ENCODE measurements at places on chromosomes 5 and 9. TPM values are rescaled to one million over a fixed set of nuclear protein-coding genes. Genes with fewer than 3 reads are reported as not detected.
A peak's percentile ranks its signal among the peaks of the same experiment; 100 is the strongest.

Gene HSPA9
- 82.4 TPM for polyA plus RNA-seq

Gene TMEM252
- polyA plus RNA-seq = not detected

Gene SUSD3
- polyA plus RNA-seq = 10.5 TPM

DNA sequence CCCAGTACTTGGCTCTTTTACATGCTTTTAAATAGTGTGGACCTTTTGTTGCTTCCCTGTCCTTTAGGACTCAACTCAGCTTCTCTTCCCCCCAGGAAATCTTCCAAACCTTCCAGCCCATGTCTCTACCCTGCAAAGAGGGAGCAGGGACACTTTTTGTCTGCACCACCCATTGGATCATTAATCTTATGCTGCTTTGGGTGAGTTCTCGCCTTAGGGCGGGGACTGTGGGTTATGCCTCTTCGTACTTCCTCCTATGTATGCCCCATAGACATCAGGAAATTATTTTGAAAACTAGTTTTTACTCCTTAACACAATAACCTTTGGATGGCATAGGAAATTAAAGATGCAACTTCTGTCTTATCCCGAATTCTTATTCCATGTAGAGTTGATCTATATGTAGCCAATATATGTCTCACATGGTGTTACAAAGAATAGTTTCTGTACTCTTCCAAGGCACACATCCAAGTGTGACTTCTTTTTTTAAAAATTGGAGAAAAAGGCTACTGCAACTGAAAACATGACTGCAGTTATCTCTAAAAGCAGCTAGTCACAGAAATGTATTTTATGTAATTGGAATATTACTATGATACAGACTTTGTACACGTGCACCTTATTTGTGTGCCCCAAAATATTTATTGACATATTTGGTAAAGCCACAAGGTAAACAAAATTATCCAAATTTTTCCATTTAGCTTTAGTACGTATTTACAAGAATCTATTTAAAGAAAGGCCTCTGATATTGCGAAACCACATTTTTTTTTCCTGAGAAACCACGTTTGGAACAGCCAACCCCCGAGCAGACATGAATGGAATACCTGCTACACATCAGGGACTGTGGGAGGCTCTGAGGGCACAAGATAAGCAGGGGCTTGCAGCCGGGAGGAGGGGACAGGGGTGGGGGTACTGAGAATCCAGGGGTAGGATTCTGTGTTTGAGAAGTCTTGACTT is 133.6 kb downstream of the WDR41 start:
- H3K27me3 ChIP-seq = no peaks in the 10 kb centered on the region
- H3K36me3 ChIP-seq = no peaks in the 10 kb centered on the region
- no peak overlapping the region for H3K4me3 ChIP-seq

DNA sequence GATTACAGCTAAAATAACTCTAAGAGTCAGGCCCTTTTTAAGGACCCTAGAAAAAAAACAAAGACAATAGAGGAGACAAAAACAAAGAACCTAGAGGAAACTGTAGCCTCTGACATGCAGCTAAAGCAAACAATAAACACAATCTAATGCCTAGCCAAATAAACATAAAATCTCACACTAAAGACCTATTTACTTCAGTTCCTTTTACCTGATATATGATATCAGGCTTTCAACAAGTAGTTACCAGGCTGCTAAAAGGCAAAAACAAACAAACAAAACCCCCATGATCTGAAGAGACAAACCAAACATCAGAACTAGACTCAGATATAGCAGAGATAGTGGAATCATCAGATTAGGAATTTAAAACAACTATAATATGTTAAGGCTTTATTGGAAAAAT is 226.5 kb upstream of the POU5F2 start:
- no peaks in the 10 kb centered on the region for H3K27me3 ChIP-seq
- H3K4me3 ChIP-seq = no peak overlapping the region
- no peaks in the 10 kb centered on the region for H3K4me1 ChIP-seq
- H3K27ac ChIP-seq = no peak overlapping the region

GRCh38 chr5:173016598-173017046 is 33.1 kb downstream of the ATP6V0E1 start:
- no peak for DNase-seq

DNA sequence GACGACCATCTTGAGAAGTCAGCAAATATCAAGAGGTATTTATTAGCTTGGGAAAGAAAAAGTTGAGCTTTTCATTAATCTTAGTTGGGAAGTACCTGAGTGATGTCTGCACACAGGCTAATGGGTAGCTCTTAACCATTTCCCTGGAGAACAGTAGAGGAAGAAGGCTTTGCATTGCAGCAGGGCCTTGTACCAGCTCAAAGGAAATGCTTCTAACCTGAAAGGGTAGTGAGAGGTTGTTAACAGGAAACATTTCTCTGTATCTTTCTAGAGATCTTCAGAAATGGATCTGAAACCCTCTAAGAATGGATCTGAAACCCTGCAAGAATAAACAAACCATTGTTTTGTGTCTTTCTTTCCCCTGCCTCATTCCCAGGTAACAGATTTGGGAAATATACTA is 393.3 kb downstream of the PLK2 start:
- DNase-seq = no peak
- no peaks in the 10 kb centered on the region for H3K4me1 ChIP-seq
- no peaks in the 10 kb centered on the region for H3K36me3 ChIP-seq

- H3K27ac ChIP-seq = no peak overlapping the region
- no peak for DNase-seq
- no peak overlapping the region for H3K4me3 ChIP-seq
- peaks cover 47% of the 10 kb centered on the region for H3K36me3 ChIP-seq
- H3K27me3 ChIP-seq = no peaks in the 10 kb centered on the region
These were observed 38.4 kb downstream of the PRRC1 start for GRCh38 chr5:127555826-127556225.

DNA sequence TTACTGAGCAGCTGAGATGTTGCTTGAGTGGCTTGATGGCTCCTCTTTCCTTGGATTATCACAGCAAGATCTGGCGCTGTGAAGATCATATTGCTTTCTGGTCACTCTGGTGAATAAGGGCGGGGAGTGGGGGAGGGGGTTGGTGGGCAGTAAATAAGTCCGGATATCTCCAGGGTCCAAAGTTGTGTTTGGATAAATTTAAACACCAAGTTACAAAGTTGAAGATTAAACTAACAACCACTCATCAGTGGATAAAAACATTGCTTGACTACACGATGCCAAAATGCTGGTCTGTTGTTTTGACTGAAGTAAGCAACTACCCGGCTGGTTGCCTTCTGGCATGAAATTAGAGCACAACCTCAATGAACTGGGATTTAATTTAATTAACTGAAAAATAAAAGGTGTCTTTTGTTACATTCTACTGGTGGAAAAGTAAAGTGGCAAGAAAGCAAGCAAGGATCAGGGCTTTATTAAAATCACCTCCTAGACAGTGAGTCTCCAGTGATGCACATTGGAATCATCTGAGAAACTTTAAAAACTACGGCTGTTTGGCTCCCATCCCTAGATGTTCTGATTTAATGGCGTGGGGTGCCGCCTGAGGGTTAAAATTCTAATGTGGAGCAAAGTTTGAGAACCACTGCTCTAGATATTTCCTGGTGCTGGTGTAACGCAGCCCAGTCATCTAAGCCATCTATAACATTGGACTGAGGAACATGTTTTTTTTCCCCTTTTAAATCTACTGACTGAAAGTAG is 86.7 kb upstream of the AGXT2 start:
- H3K27me3 ChIP-seq = no peaks in the 10 kb centered on the region
- DNase-seq = no peak
- H3K4me3 ChIP-seq = no peak overlapping the region
- no peaks in the 10 kb centered on the region for H3K4me1 ChIP-seq
- no peaks in the 10 kb centered on the region for H3K36me3 ChIP-seq
- no peak overlapping the region for H3K27ac ChIP-seq

- H3K4me3 ChIP-seq = no peak overlapping the region
- H3K4me1 ChIP-seq = no peaks in the 10 kb centered on the region
- no peak overlapping the region for H3K27ac ChIP-seq
- H3K36me3 ChIP-seq = no peaks in the 10 kb centered on the region
These were observed 458.8 kb downstream of the ICE1 start for GRCh38 chr5:5881294-5881693.

DNA sequence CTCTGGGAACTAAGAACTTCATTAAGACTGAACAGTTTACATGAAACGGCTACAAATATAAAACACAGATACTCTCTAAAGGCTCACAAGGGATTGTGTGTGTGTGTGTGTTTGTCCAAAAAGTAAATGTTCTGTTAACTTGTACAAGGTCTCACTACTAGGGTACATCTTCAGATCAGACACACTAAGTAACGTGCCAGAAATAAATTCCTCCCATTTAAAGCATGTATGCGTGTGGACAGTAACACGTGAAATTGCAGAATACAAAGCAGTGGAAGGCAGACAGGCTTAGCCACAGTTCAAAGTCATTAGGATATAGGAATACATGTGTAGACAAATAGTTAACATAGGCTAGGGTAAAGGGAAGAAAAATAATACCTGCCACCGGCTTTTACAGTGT is 1.8 kb downstream of the BNC2 start:
- H3K4me1 ChIP-seq = peaks cover 28% of the 10 kb centered on the region
- DNase-seq = no peak
- H3K27ac ChIP-seq = no peak overlapping the region
- no peaks in the 10 kb centered on the region for H3K36me3 ChIP-seq

DNA sequence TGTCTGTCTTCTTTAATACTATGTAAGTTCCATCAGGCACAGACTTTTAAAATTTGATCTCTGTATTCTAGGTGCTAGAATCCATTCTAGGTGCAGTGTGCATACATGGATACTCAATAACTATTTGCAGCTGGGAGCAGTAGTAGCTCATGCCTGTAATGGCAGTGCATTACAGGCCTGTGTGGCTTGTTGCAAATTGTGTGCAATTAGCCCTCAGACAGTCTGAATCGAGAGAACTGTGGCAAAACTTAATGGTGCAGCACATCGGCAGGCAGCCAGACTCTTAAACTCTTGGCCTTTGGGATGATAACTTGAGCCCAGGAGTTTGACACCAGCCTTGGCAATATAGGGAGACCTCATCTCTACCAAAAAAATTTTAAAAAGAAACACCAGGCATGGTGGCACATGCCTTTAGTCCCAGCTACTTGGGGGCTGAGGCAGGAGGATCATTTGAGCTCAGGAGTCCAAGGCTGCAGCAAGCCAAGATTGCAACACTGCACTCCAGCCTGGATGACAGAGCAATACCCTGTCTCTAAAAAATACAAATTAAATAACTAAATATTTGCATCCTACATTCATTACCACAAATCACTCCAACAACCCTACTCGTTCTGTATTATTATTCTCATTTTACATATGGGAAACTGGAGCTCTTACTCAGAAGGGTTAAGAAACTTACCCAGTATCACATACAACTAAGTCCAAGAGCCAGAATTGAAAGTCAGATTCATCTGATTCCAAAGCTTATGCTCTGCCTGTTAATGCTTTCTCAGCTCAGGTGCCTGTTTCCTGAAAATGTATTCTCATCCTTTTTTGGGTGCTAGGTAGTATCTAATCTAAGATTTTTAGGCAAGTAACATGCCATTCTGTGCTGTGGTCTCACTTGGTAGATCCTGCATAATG is 30.1 kb downstream of the PRKACG start:
- H3K4me1 ChIP-seq = peaks cover 33% of the 10 kb centered on the region
- H3K4me3 ChIP-seq = no peak overlapping the region

DNA sequence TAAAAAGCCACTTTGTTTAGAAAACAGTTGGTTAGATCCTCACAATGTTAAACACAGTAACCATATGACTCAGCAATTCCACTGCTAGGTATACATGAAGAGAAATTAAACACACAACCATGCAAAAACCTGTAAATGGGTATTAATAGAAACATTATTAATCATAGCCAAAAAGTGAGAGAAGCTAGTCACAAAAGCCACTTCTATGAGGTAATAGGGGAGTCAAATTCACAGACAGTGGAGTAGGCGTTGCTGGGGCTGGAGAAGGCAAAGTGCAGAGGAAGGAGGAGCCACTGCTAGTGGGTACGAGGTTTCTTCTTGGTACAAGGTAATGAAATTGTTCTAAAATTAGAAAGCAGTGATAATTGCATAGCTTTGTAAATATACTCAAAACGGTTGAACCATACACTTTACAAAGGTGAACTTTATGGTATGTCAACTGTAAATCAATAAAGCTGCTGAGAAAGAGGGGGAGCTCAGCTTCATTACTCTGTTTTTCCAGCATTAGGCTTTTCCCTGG is 364.4 kb downstream of the GADD45G start:
- no peak for DNase-seq
- H3K27me3 ChIP-seq = no peaks in the 10 kb centered on the region
- no peaks in the 10 kb centered on the region for H3K36me3 ChIP-seq
- H3K27ac ChIP-seq = no peak overlapping the region
- H3K4me1 ChIP-seq = peaks cover 13% of the 10 kb centered on the region

- peaks cover 49% of the 10 kb centered on the region for H3K36me3 ChIP-seq
- H3K27me3 ChIP-seq = no peaks in the 10 kb centered on the region
- H3K4me1 ChIP-seq = no peaks in the 10 kb centered on the region
- no peak overlapping the region for H3K4me3 ChIP-seq
These were observed 98.9 kb downstream of the MAN2A1 start for GRCh38 chr5:109788596-109788995.

- no peaks in the 10 kb centered on the region for H3K27me3 ChIP-seq
- peaks cover 20% of the 10 kb centered on the region for H3K4me1 ChIP-seq
- H3K36me3 ChIP-seq = no peaks in the 10 kb centered on the region
- H3K27ac ChIP-seq = no peak overlapping the region
These were observed 72.1 kb upstream of the HSPB3 start for GRCh38 chr5:54383225-54383901.

GRCh38 chr9:128917151-128917849 is 3.5 kb upstream of the PHYHD1 start:
- H3K27ac ChIP-seq = no peak overlapping the region
- H3K4me1 ChIP-seq = peaks cover 2% of the 10 kb centered on the region
- H3K27me3 ChIP-seq = no peaks in the 10 kb centered on the region

- no peaks in the 10 kb centered on the region for H3K4me1 ChIP-seq
- no peaks in the 10 kb centered on the region for H3K36me3 ChIP-seq
- H3K27ac ChIP-seq = no peak overlapping the region
- DNase-seq = no peak
These were observed 241.4 kb upstream of the RPS23 start for GRCh38 chr5:82519558-82519957.

GRCh38 chr9:72477930-72478518 is 43.4 kb upstream of the TMC1 start:
- H3K27me3 ChIP-seq = no peaks in the 10 kb centered on the region
- no peaks in the 10 kb centered on the region for H3K36me3 ChIP-seq
- peak; percentile 31 for DNase-seq
- H3K4me1 ChIP-seq = peaks cover 25% of the 10 kb centered on the region
- no peak overlapping the region for H3K4me3 ChIP-seq

DNA sequence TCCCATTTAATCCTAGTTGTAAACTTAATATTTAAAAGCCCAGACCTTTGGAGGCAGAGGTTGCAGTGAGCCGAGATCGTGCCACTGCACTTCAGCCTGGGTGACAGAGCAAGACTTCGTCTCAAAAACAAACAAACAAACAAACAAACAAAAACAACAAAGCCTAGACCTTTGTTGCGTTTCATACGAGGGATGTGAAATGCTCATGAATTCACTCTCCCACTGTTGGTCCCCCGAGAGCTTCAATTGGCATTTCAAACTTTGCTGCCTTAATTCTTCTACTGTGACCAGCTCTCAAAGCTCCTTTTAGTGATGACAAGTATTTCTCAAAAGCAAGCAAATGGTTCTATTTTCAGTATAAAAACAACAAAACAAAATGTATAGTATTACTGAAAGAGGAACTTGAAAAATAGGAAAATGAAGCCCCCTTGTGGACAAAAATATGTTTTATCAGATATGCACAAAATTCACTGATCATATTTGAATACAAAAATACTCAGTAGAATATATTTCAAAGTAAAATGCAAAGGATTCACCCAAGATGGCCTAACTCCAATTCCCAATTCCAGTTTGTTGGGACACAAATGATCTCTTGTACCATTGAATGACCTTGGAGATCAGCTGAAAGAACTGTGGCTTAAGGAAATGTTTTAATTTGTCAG is 140.4 kb downstream of the ESM1 start:
- peak; percentile 41 for DNase-seq
- no peak overlapping the region for H3K27ac ChIP-seq
- H3K4me3 ChIP-seq = no peak overlapping the region
- no peaks in the 10 kb centered on the region for H3K27me3 ChIP-seq
- peaks cover 10% of the 10 kb centered on the region for H3K4me1 ChIP-seq
